ENCODE measurements at places on chromosomes 2 and 18.

DNA sequence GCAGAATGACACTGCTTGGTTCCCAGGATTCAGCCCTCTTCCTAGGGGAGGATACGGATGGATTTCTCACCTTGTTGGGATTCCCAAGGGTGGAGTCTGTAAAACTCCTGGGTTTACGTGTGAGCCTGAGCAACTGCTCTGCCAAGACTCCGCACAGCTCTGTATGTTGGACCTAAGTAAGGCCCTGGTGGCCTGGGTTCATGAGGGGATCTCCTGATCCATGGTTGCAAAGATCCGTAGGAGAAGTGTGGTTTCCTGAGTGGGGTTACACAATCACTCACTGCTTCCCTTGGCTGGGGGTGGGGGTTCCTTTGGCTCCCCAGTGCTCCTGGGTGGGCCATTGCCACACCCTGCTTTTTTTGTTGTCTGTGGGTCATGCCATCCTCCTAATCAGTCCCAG, 37.7 kb downstream of the ANKRD12 start:
- DNase-seq = no peak

DNA sequence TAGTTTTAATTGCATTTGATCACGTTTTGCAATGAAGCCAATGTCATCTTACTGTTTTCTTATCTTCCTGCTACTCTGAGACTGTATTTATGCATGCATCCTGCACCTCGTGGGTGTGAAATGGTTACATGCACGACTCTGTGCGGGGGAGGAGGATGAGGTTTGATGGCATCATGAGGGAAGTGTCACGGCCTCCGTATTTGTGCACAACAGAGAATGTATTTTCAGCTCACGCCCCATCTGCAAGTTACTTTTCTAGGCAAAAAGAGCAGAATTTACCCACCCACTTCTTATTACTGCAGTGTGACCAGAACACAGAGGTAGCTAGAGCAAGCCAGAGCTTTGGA, 145.1 kb downstream of the TDRD15 start:
- no peak for DNase-seq

- DNase-seq = no peak
These were observed 249.7 kb downstream of the GLI2 start for GRCh38 chr2:120985174-120985996.

GRCh38 chr2:178395941-178396570, 54.9 kb downstream of the PRKRA start:
- DNase-seq = no peak

- DNase-seq = peak; percentile 60
These were observed 42.6 kb upstream of the EDAR start for GRCh38 chr2:109031476-109032228.

DNA sequence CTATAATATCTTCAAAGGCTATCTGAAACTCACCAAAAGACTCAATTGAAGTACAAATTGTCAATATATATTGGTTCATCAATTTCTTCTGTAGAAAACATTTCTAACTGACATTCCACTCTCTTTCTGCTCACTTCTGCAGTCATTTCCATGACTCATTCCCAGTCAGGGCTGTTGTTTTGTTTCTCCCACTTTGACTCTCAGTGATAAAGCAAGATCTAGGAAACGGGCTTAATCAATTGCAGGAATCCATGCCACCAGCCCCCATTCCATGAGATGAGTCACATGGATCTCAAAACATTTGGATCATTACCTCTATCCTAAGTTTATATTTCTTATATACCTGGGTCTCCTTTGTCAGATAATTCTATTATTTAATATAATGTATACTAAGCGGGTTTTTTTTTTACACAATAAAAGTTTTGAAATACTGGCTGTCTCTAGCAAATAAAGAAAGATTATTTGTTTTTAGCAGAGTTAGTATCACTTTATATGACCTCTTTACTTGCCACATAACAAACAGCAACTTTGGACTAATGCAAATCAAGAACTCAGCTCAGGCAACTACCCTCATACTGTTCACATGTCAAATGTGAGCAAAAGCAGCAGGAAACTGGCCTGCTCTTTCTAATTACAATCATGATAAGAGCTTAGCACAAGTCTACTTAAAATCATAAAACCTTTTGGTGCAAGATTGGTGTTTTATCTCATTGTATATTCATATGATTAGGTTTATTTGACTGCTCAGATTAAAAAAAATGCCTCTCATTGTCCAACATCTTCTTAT, 251.1 kb upstream of the PIK3C3 start:
- DNase-seq = no peak

DNA sequence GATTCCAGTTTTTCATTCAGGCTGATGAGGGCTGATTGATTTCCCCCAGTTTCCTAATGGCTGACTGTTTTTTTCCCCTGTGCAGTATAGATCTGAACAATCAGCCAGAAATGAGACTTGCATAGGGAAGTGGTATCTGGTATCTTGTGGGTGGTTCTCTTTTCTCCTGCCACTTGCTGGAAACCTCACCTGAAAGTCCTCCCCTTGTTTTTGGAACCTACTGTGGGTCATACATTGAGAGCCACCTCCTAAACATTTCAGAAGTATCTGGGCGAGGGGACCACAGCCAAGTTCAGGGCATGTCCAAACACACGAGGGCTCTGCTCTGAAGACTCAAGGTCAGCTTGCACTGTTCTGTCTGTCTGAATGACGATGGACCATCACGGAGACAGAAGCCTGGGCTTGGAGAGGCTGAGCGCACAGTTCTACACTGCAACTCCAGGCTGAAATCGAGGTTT, 19.3 kb downstream of the ALPK2 start:
- DNase-seq = no peak

GRCh38 chr2:68452158-68452900, 14.8 kb downstream of the FBXO48 start:
- no peak for DNase-seq

GRCh38 chr2:14120376-14120775, 512.1 kb upstream of the LRATD1 start:
- no peak for DNase-seq

- DNase-seq = no peak
These were observed 515.5 kb upstream of the CHAC2 start for GRCh38 chr2:53252115-53252514.

GRCh38 chr2:12493031-12493513, 223.7 kb upstream of the TRIB2 start:
- no peak for DNase-seq

DNA sequence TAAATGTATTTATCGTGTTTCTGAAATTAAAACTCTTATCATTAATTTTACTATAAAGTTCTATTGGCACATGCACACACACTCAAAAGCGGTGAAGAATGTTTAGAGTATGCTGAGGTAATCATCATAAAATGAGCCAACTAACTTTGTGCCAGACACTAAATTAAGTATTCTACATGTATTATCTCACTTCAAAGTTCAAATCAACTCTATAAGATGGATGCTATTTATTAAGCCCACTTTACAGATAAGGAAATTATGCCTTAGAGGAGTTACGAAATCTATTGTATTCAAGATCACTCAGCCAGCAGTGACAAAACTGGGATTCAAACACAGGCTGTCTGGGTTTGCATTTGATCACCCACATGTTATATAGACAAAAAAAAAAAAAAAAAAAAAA, 24.9 kb downstream of the OLA1 start:
- no peak for DNase-seq
